Activated T-cell treated with anti-CD3 and anti-CD28 coated beads for 48 hours (primary cell): ENCODE measurements at places on chromosomes 12 and 14.

- DNase-seq: no peak
These were observed 34.5 kb upstream of the LGALS3 start for GRCh38 chr14:55094292-55095157.

GRCh38 chr12:105451211-105451610 lies 120.7 kb downstream of the C12orf75 start:
- no peak for DNase-seq

DNA sequence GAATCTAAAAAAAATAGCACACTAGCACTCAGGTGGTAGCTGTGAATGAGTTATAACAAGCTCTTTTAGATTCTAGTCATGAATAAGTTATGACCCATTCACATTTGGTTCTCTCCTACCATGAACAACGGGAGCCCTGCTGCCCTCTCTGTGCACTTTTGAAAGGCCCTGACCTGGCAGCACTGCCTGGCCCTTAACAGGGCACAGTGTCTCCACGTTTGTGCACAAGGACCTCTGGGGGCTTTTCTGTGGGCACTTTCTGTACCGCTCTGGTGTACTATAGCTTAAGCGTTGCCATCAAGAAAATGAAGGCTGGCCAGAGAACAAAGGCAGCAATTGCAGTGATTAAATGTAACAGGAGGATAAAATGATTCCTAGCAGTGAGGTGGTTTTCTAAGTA lies 21.2 kb downstream of the CCDC92 start:
- DNase-seq: no peak

GRCh38 chr12:39638178-39638577 lies 18.6 kb upstream of the ABCD2 start:
- no peak for DNase-seq

DNA sequence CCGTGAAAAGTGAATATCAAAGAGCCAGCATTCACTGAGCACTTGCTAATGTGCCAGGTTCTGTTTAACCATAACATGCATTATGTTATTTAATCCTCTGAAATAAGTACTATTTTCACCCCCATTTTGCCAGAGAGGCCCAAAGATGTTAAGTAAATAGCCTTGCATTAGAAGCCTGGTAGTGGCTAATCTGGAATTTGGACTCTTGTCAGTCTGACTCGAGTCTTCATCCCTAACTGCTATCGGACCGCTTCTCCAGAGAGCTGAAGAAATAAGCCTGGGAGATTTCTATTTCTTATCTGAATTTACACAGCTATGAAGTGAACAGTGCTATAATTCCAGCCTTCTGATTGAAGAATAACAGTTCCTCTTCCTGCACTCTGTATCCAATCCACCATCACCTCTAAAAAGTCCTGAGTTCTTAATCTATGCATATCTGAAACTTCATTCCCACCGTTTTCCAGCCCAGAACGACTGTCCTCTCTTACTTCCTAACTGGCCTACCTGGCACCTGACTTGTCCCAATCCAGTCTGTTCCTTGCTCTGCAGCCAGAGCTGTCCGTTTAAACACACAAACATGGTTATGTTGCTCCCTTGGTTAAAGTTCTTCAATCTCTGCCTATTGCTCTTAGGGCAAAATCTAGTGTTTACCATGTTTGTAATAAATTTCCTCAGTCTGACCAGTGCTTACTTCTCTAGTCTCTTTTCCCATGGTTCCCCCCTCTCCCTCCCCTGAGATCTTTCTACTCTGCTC lies 2.3 kb downstream of the POLR3B start:
- no peak for DNase-seq

DNA sequence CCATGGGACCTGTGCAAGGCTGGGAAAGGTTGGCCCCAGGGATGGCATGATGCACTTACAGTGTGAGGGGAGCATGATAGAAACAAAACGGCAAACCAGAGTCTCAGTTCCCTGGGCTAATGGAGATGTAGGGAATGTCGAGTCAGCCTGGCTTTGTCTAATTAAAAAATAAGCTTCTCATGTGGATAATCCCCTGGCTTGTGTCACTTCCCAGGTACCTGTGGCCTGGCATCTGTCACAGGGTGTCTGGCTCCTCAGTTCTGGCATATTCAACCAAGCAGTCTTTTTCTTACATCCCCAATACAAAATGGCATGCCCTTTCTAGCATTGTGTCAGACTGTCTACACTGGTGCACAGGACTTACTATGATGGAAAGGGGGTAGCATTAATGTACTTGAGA lies 261.4 kb downstream of the GRIN2B start:
- no peak for DNase-seq

- DNase-seq: no peak
These were observed 46.7 kb upstream of the ATP2A2 start for GRCh38 chr12:110234331-110234751.

- DNase-seq: no peak
These were observed 287.7 kb upstream of the RTL1 start for GRCh38 chr14:101191101-101191720.

DNA sequence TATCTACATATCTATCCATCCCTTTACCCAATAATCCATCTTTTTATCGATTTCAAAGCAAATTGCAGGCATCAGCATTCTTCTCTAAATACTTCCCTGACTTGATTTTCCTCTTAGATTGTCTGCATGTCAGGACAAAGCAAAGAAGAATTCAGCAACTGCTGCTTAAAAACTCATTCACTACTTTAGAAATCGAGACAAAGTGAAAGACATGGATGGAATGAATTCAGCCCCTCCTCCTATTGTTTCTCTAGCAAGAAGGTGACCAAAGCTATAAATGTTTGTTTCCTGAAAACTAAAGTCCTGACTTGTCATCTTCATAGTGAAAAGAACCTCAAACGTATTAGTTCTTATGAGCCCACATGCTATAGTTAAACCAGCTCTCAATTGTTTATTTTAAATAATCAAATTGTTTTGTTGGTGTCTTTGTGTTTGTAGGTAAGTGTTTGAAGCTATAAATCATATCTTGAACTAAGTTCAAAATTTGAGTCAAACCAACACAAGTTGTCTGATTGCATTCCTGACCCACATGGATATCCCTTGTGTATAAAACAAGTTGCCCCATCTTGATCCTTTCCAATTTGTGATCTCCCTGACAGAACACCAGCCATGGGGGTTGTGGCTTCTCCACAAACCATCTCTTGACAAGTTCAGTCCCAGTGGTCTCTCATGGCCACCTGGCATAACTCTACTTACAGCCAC lies 58.6 kb upstream of the ARHGAP5 start:
- no peak for DNase-seq

GRCh38 chr12:132563911-132564310 lies 46.5 kb downstream of the LRCOL1 start:
- no peak for DNase-seq

DNA sequence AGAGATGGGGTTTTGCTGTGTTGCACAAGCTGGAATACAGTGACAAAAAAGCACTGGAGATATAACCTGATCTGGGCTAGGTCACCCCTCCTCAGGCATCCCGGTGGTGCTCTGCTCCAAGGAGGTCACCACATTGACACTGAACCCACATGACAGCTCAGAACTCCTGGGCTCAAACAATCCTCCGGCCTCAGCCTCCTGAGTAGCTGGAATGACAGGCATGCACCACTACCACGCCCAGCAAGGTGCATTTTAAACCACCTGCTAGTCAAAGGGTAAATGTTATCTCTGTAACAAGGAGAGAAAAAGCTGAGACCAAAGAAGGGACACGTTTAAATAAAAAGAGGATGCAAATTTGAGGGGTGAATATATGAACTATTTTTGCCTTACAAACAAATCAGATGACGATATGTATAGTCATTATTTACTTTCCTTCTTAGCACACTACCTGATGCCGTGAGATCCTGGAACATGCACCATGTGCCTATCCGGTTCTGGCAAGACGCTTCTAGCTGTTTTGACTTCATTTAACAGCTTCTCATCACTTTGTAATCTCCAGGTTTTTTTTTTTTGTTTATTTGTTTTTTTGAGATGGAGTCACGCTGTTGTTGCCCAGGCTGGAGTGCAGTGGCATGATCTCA lies 135.1 kb downstream of the PPM1H start:
- DNase-seq: no peak
